ENCODE measurements at places on chromosomes 4 and X. TPM values are rescaled to one million over a fixed set of nuclear protein-coding genes. Genes with fewer than 3 reads are reported as not detected.

DNA sequence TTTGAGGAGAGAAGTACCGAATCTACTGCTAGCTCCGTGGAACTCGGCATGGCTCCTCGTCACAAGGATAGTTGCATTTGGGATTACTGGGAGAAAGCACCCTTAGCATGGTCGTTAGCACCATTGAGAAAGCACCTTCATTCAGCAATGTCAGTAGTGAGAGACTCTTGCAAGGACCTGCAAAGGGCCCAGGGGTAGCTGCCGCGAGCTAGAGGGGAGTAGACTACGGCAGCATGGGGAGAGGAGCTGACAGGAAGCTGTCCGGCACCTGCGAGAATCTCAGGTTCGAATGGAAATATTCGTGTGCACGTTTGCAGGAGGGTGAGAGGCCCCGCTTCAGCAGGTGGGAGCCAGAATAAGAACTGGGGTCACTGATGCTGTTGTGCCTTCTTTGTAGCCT lies 20.2 kb downstream of the TLR10 start:
- DNase-seq: no peak

DNA sequence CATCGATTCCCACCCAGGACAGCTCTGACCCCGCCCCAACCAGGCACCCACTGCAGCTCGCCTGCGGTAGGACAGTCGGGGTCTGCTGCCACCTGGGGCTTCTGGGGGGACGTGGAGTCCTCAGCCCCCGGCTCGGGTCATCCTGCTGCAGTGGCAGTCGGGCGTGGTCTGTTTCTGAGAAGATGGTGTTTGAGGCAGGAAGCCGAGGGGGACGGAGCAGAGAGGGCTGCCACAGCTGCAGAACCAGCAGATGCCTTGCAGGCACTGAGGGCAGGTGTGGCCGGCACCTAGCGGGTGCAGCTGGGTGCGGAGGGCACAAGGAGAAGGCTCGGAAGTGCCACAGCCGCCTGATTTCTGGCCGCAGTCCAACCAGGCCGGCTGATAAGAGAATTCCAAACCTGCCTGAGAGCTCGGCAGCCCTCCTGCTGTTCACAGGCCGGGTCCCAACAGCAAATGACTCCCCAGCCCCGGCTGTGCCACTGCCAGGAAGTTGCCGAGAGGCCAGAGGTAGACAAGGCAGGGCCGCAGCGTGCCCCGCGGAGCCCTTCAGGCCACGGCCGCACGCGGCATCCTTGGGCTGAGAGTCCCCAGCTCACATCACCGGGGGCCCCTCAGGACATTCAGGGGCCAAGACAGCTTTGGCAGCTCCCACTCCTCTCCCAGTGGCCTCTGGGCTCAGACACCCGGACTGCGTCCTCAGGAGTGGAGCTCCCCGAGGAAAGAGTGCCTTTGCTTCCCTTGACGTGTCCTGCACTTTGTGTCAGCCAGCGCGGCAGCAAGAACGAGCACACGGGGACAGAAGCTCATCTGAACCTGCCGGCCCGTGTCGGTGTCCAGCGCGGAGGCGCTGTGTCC lies 9.4 kb upstream of the CPLX1 start:
- DNase-seq: no peak

DNA sequence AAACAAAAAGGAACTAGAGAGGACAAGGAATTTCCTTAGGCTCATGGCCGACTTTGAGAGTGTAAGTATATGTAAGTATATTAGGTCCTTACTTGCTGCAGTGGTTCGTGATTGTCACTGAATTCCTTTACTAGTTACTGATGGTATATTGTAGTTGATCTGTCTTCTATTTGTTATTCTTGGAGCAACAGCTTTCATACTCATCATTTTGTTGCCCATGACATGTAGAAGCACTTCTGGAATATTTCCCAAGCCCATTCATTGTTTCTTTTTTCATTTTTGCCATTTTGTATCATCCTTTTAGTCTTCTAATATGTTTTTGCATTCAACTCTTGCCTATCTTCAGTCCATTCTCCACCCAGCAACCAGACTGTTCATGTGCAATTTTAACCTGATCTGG lies 170.0 kb downstream of the ARHGAP10 start:
- DNase-seq: no peak

DNA sequence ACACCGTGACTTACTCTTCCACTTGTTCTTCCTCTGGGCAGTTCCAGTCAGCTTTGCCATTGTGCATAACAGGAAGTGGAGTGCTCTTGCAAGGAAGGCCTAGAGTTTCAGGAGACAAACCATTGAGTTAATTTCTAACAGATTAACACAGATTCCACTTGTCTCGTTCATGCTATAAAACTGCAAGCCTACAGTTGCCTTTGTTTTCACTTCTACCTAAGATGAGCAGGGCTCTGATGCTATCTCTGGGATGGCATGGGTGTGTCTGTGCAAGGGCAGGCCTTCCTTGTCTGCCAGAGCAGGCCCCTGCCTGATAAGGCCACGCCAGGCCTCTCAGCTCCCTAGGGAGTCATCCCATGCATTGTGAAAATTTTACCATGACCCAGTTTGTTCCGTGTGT lies 67.7 kb upstream of the PGRMC2 start:
- DNase-seq: peak; percentile 87

MND1 gene
- total RNA-seq: 11.2 TPM

UTP3 gene
- 10.9 TPM for total RNA-seq

- no peak for DNase-seq
Measured at GRCh38 chrX:39527025-39527424, 570.7 kb downstream of the BCOR start.

CXCL6 gene
- total RNA-seq: not detected

- DNase-seq: no peak
Measured at GRCh38 chrX:139815771-139816170, 107.8 kb upstream of the MCF2 start.

GRCh38 chr4:21765810-21766407 lies 182.7 kb downstream of the KCNIP4 start:
- DNase-seq: peak; percentile 71

PNMA6A gene
- total RNA-seq: 11.8 TPM

KCND1 gene
- 0.24 TPM for total RNA-seq

CLGN gene
- total RNA-seq: 14.0 TPM

All from Caki2 (cell line).